Fibroblast of lung (primary cell): ENCODE measurements at places on chromosomes 3 and 15.

DNA sequence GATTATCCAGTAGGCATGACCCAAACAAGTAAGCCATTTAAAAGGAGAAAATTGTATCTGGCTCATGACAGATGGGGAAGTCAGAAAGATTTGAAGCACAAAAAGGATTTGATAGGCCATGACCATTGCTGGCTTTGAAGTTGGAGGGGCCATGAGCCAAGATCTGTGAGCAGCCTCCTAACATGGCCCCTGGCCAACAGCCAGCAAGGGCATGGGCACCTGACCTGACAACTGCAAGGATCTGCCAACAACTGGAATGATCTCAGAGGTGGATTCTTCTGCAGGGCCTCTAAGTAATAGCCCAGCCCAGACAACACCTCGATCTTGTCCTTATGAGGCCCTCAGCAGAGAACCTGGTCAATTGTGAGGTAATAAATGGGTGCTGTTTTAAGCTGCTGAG is 93.0 kb downstream of the ARNT2 start:
- no peaks in the 10 kb centered on the region for H3K27me3 ChIP-seq
- DNase-seq = no peak
- no peaks in the 10 kb centered on the region for H3K36me3 ChIP-seq
- H3K27ac ChIP-seq = no peak overlapping the region

- H3K4me3 ChIP-seq = no peak overlapping the region
- no peaks in the 10 kb centered on the region for H3K4me1 ChIP-seq
- H3K27ac ChIP-seq = no peak overlapping the region
- peaks cover 31% of the 10 kb centered on the region for H3K27me3 ChIP-seq
- H3K36me3 ChIP-seq = no peaks in the 10 kb centered on the region
Observed at GRCh38 chr15:43316016-43316970, 14.1 kb downstream of the LCMT2 start.

- no peaks in the 10 kb centered on the region for H3K4me1 ChIP-seq
- no peak overlapping the region for H3K4me3 ChIP-seq
- no peak overlapping the region for H3K27ac ChIP-seq
- H3K36me3 ChIP-seq = no peaks in the 10 kb centered on the region
Observed at GRCh38 chr3:44065311-44066094, 176.2 kb upstream of the TOPAZ1 start.

- no peak overlapping the region for H3K27ac ChIP-seq
- H3K4me1 ChIP-seq = peaks cover 9% of the 10 kb centered on the region
- H3K36me3 ChIP-seq = no peaks in the 10 kb centered on the region
Observed at GRCh38 chr15:76181705-76182107, 121.9 kb downstream of the TMEM266 start.

GRCh38 chr3:100103558-100104441 is 10.5 kb downstream of the FILIP1L start:
- no peaks in the 10 kb centered on the region for H3K27me3 ChIP-seq
- H3K4me1 ChIP-seq = peaks cover 8% of the 10 kb centered on the region
- H3K36me3 ChIP-seq = no peaks in the 10 kb centered on the region
- peak; percentile 90 for DNase-seq
- H3K27ac ChIP-seq = no peak overlapping the region
- no peak overlapping the region for H3K4me3 ChIP-seq

- no peak overlapping the region for H3K27ac ChIP-seq
- DNase-seq = no peak
- no peaks in the 10 kb centered on the region for H3K27me3 ChIP-seq
- H3K4me3 ChIP-seq = no peak overlapping the region
- H3K4me1 ChIP-seq = no peaks in the 10 kb centered on the region
Observed at GRCh38 chr3:132669256-132669777, 9.2 kb downstream of the UBA5 start.

DNA sequence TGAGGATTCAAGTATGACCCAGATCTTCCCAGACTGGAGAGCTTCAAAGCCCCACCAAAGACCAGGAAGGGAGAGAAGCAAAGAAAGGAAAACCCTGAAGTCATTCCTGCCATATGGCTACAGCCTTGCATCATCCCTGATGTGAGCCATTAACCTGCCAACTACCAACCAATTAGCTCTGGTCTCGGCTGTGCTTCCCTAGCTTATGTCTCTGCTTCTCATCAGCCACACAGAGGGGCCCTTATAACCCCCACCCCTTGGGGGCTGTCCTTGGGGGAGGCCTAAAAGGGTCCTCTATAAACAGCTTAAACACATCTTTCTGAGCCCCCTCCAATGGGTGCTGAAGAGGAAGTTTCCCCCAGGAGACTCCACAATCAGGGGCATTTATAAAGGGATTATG is 52.8 kb downstream of the NOX5 start:
- H3K36me3 ChIP-seq = no peaks in the 10 kb centered on the region
- H3K27ac ChIP-seq = no peak overlapping the region
- H3K27me3 ChIP-seq = no peaks in the 10 kb centered on the region
- no peaks in the 10 kb centered on the region for H3K4me1 ChIP-seq

DNA sequence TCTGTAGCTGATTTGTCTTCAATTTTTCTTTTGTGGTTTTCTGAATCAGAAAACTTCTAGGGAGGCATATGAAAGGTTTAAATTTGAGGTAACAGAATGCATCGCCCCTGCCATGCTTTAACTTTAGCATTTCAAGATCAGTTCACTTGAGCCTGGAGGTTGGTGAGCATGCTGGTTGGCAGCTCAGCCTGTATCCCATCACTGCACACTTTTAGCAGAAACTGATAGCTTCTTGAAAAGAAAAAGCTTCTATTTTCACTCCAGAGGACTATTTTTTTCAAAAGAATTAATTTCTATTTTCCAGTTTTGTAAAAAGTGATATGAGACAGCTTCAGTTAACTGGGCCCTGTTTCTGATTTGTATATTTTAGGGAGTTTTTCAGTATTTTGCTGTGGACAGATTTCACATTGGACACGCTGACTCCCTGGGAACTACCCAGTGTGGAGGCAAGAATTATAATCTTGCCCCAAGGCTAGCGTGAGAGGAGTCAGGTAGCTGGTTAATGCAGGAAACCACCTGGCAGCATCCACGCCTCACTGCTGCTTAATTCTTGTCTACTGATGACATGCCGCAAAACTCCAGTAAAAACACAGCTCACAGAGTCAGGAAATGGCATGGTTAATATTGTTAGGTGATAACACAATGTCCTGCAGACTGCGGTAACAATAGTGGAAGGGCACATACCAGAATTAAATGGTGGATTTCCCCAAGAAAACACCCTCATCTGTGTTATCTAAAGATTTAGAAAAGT is 71.4 kb downstream of the DUT start:
- peaks cover 7% of the 10 kb centered on the region for H3K4me1 ChIP-seq
- DNase-seq = no peak
- no peak overlapping the region for H3K4me3 ChIP-seq
- H3K27me3 ChIP-seq = no peaks in the 10 kb centered on the region
- H3K27ac ChIP-seq = no peak overlapping the region
- H3K36me3 ChIP-seq = no peaks in the 10 kb centered on the region

DNA sequence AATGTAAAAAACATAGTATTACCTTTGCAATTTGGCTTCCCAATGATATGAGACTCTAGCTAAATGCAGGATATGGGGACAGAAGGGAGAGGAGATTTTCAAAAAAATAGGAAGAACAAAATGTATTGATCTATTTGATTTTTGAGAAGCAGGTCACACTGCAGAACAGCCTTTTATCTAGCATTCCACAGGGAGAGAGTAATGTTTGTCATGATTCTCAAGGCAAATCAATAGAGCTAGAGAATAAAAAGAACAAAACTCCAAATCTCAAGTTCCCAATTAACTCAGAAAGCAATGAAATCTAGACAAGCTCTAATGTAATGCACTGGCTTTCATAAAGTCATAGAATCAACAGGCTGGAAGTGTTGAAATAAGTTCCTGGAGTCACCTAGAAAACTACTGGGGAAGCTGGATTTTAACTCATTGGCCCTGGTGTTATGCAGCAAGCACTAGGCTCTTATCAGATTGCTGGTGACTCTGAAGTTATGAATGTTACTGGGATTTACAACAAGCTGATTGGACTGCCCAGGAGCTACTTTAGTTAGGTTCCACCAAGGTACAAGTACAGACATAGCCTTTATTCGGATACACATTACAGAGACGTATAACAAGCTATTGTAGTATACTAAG is 442.8 kb downstream of the FGF12 start:
- H3K4me1 ChIP-seq = no peaks in the 10 kb centered on the region
- no peak for DNase-seq
- no peaks in the 10 kb centered on the region for H3K36me3 ChIP-seq
- no peak overlapping the region for H3K27ac ChIP-seq
- H3K27me3 ChIP-seq = no peaks in the 10 kb centered on the region

DNA sequence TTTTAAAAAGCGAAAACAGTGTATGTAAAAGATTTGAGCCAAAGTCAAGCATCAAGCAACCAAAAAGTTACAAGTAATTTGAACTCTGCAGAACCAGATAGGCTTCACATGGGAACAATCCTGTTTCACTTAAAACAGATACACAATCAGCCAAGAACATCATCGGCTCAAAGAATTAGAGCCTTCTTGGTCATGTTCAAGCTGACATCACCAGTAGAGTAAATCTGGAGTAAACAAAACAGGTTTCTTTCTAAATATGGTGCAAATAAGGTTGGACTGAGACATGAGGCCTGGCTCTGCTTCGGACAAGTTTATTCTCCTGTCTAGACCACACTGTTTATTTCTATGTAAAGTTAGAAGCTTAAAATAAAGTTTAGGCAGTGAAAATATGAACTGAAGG is 116.0 kb downstream of the GMNC start:
- no peak overlapping the region for H3K27ac ChIP-seq
- DNase-seq = peak; percentile 19
- no peaks in the 10 kb centered on the region for H3K27me3 ChIP-seq

- no peaks in the 10 kb centered on the region for H3K27me3 ChIP-seq
- H3K4me3 ChIP-seq = no peak overlapping the region
- no peak for DNase-seq
- no peaks in the 10 kb centered on the region for H3K36me3 ChIP-seq
- H3K4me1 ChIP-seq = no peaks in the 10 kb centered on the region
Observed at GRCh38 chr15:60544581-60545264, 65.8 kb upstream of the ICE2 start.

DNA sequence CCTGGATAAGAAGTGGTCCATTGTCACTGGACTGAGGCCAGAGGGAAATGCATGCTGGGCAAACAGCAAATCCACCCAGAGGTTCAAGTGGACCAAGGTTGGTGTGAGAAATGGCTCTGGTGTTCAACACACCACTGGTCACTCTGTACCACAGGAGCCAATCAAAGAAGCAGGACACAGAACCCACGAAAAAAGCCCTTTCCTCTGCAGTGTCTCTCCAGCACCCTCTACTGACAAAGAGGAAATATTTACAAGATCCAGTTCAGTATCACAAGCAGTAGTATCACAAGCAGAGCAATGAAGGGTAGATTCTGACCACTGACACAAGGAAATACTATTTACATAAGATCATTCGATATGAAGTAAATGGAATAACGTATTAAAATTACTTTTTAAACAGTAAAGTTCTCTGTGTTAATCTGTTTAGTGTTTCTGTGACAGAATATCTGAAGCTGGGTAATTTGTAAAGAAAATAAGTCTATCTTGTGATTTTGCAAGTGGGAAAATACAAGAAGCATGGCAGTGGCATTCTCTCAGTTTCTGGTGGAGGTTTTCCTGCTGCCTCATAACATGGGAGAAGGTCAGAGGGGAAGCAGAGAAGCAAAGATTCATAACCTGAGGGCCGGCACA is 390.7 kb downstream of the EFHB start:
- no peaks in the 10 kb centered on the region for H3K4me1 ChIP-seq
- no peak for DNase-seq
- H3K36me3 ChIP-seq = no peaks in the 10 kb centered on the region
- no peaks in the 10 kb centered on the region for H3K27me3 ChIP-seq
- H3K4me3 ChIP-seq = no peak overlapping the region

DNA sequence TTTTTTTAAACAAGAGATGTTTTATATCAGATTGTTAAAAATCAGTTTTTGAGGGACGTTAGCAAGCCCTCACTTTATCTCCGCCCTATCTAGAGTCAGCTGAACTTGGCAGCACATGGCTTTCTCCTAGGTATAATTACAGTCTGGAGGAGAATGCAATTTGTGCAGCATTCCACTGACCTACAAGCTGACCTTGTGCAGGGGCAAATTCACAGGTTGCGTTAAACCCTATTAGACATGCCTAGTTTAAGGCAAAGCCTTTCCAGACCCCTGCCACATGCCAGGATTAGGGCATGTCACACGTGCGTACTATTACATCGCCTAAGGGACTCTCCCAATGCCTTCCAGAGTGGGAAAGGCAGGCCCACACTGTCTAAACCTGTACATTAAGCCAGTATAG is 224.0 kb downstream of the GREM1 start:
- peaks cover 1% of the 10 kb centered on the region for H3K36me3 ChIP-seq
- peaks cover 2% of the 10 kb centered on the region for H3K4me1 ChIP-seq
- H3K4me3 ChIP-seq = no peak overlapping the region
- H3K27ac ChIP-seq = no peak overlapping the region

- H3K27ac ChIP-seq = no peak overlapping the region
- no peaks in the 10 kb centered on the region for H3K36me3 ChIP-seq
- no peaks in the 10 kb centered on the region for H3K27me3 ChIP-seq
- no peaks in the 10 kb centered on the region for H3K4me1 ChIP-seq
- H3K4me3 ChIP-seq = no peak overlapping the region
Observed at GRCh38 chr15:71512682-71513006, 297.7 kb upstream of the NR2E3 start.

DNA sequence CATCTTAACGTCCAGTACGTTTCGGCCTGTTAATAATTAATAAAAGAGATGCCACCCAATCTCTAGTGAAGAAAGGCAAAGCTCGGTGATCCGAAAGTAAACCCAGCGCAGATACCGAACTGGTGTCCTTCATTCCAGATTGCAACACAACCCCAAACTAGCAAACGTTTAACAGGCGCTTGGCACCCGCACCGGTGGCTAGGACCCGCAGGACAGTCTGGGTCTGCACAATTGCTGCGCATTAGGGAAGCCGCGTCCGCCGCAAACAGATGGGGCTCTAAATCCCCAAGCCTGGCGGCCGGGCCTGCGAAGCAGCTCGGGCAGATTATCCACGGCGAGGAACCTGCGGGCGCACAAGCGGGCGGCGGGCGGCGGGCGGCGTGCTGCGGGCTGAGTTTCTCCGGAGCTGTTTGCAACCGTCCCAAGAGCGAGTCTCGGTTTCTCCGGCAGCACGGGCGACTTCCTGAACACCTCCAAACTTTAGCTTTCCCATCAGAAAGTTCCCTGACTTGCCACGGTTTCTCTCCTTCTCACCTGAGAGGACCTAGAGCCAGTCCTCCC is 112.1 kb upstream of the ICE2 start:
- peak overlapping the region; percentile 74 for H3K4me3 ChIP-seq
- H3K36me3 ChIP-seq = no peaks in the 10 kb centered on the region
- H3K4me1 ChIP-seq = no peaks in the 10 kb centered on the region

- no peaks in the 10 kb centered on the region for H3K4me1 ChIP-seq
- peaks cover 3% of the 10 kb centered on the region for H3K27me3 ChIP-seq
- no peak overlapping the region for H3K4me3 ChIP-seq
- DNase-seq = no peak
- no peaks in the 10 kb centered on the region for H3K36me3 ChIP-seq
Observed at GRCh38 chr15:78315686-78316282, 16.4 kb upstream of the SKIC8 start.
